ENCODE measurements at places on chromosomes 7 and 10. TPM values are rescaled to one million over a fixed set of nuclear protein-coding genes. Genes with fewer than 3 reads are reported as not detected.

DNA sequence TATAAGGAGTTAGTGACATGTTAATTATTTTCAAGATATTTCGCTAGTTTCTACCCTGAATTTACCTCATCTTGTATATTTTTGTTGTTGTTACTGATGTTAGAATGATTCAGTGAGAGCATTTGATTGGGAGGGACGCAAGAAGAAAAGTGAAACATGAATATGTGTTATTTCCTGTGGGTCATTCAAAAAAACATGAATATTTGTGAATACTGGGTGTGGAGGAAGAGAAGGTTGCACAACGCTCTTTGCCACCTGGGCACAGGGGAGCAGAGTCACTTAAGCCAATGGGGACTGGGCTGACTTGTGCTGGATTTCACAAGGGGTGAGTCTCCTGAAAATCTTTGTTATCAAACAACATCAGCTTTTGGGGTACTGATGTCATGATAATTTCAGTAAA is 39.5 kb downstream of the AGK start:
- H3K4me3 ChIP-seq, result no peak overlapping the region
- no peaks in the 10 kb centered on the region for H3K27me3 ChIP-seq
- H3K36me3 ChIP-seq, result no peaks in the 10 kb centered on the region
- no peak for DNase-seq

GRCh38 chr7:78165454-78165853 is 366.9 kb downstream of the PHTF2 start:
- H3K36me3 ChIP-seq, result no peaks in the 10 kb centered on the region
- H3K4me3 ChIP-seq, result no peak overlapping the region
- no peaks in the 10 kb centered on the region for H3K4me1 ChIP-seq
- DNase-seq, result no peak
- no peak overlapping the region for H3K27ac ChIP-seq

DNA sequence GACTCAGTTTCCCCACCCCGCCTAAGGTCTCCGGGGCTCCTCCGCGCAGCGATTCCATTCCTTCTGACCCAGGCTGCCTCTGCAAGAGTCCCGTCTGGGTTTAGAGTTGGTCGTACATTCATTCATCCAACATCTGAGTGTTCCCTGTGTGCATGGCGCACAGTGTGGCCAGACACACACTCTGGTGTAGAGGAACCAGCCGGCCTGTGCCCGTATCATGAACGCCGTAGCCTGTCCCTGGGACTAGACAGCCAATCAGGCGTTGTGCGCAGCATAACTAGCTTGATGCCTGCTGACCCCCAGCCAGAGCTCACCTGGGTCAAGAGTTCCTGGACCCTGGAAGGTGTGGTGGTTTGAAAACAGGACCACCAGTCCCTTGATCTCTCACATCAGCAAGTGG is 20.9 kb upstream of the PDGFA start:
- H3K4me1 ChIP-seq, result no peaks in the 10 kb centered on the region
- DNase-seq, result no peak
- no peaks in the 10 kb centered on the region for H3K27me3 ChIP-seq
- no peak overlapping the region for H3K27ac ChIP-seq

- H3K4me1 ChIP-seq, result no peaks in the 10 kb centered on the region
- H3K36me3 ChIP-seq, result no peaks in the 10 kb centered on the region
- H3K4me3 ChIP-seq, result no peak overlapping the region
Measured at GRCh38 chr7:20214921-20215669, 2.1 kb downstream of the MACC1 start.

The LAMB1 gene
- polyA plus RNA-seq, result 0.82 TPM

GRCh38 chr10:124697443-124697836 is 46.7 kb downstream of the FAM53B start:
- H3K27ac ChIP-seq, result peak overlapping the region; percentile 67
- H3K4me1 ChIP-seq, result peaks cover 60% of the 10 kb centered on the region
- H3K27me3 ChIP-seq, result no peaks in the 10 kb centered on the region
- no peak overlapping the region for H3K4me3 ChIP-seq
- DNase-seq, result no peak

- H3K4me3 ChIP-seq, result no peak overlapping the region
- H3K27ac ChIP-seq, result no peak overlapping the region
- H3K4me1 ChIP-seq, result no peaks in the 10 kb centered on the region
Measured at GRCh38 chr10:110326351-110327032, 21.8 kb upstream of the SMNDC1 start.

- H3K27ac ChIP-seq, result no peak overlapping the region
- H3K4me1 ChIP-seq, result no peaks in the 10 kb centered on the region
- H3K27me3 ChIP-seq, result peaks cover 1% of the 10 kb centered on the region
- H3K4me3 ChIP-seq, result no peak overlapping the region
- no peak for DNase-seq
Measured at GRCh38 chr10:566241-566885, 123.1 kb downstream of the DIP2C start.

The ETV1 gene
- not detected for polyA plus RNA-seq

The LRRC18 gene
- not detected for polyA plus RNA-seq

The IL15RA gene
- 2.9 TPM for polyA plus RNA-seq

- no peaks in the 10 kb centered on the region for H3K36me3 ChIP-seq
- no peak overlapping the region for H3K4me3 ChIP-seq
- no peaks in the 10 kb centered on the region for H3K27me3 ChIP-seq
- DNase-seq, result no peak
- no peak overlapping the region for H3K27ac ChIP-seq
- no peaks in the 10 kb centered on the region for H3K4me1 ChIP-seq
Measured at GRCh38 chr10:43093423-43094076, 16.7 kb downstream of the RET start.

GRCh38 chr10:7409045-7409731 is 1.6 kb downstream of the SFMBT2 start:
- H3K4me1 ChIP-seq, result peaks cover 31% of the 10 kb centered on the region
- peak overlapping the region; percentile 76 for H3K27ac ChIP-seq
- H3K36me3 ChIP-seq, result no peaks in the 10 kb centered on the region
- peak overlapping the region; percentile 92 for H3K4me3 ChIP-seq
- H3K27me3 ChIP-seq, result no peaks in the 10 kb centered on the region

DNA sequence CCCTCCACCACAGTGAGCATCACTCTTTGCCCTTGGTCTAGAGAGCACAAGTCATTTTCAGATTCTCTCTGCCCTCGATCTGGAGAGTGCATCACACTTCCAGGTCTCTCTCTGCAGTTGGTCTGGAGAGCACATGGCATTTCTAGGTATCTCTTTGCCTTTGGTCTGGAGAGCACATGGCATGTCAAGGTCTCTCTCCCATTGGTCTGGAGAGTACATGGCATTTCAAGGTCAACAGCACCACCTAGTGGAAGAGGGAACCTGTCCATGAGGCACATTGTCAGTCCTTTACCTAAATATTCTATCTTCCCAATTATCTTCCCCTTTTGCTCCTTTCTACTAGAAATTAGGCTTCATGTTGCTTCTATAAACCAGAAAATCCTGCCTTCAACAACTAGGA is 1139.4 kb downstream of the XPNPEP1 start:
- DNase-seq, result no peak
- H3K27me3 ChIP-seq, result no peaks in the 10 kb centered on the region
- H3K36me3 ChIP-seq, result no peaks in the 10 kb centered on the region
- H3K27ac ChIP-seq, result no peak overlapping the region

GRCh38 chr7:105519353-105519752 is 2.7 kb downstream of the PUS7 start:
- peaks cover 8% of the 10 kb centered on the region for H3K4me1 ChIP-seq
- H3K27me3 ChIP-seq, result no peaks in the 10 kb centered on the region
- no peak overlapping the region for H3K27ac ChIP-seq
- no peak overlapping the region for H3K4me3 ChIP-seq
- no peak for DNase-seq

DNA sequence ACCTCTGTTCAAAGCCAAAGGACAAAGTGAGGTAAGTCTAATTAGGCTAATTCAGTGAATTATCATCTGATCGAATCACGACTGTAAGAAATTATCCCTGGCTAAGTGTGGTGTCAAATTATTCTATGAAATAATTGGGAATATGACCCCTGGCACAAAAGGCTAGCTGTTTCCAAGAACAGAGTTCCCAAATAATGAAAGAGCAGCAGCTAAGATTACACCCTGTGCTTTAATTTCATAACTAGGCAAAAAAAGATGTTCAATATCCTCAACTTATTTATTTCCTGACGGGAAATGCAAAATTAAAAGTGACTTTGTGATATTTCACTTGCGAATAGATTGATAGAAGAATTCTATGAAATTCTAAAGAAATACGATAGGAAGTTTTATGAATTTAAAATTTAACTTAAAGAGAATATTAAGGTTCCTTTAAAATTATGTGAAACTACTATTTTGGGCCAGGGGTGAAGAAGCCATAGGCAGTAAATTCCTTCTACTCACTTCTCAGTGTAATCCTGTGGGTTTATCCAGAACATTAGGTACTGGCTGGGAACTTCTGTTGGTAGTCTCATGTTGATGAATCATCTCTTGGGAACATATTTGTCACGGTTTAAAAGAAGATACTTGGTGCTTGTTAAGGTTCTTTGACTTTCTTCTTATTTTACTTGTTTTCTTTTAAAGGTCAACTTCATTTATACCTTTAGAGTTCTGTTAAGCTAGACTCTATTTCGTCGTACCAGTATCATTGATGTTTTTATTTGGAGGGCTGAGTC is 148.5 kb downstream of the POLR1F start:
- no peaks in the 10 kb centered on the region for H3K27me3 ChIP-seq
- no peak overlapping the region for H3K27ac ChIP-seq
- no peaks in the 10 kb centered on the region for H3K36me3 ChIP-seq
- DNase-seq, result no peak
- H3K4me3 ChIP-seq, result no peak overlapping the region

DNA sequence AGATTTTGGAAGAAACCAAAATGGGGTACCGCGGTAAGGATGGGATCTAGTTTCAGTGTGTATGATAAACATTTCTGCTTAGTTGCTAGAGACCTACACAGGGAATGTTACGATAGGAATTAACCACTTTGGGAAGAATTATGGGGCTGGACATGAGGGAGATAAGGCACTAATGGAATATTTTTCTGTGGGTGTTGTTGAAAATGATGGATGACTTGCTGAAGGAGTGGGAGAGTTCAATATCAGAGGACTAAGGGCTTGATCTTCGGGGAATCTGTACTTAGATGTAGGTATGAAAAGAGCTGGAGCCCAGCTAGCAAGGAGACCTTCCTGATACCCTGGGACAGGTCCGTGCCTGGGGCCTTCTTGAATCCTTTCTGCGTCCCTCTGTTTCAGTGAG is 303.7 kb downstream of the EXOC4 start:
- H3K27ac ChIP-seq, result no peak overlapping the region
- H3K27me3 ChIP-seq, result no peaks in the 10 kb centered on the region
- no peaks in the 10 kb centered on the region for H3K36me3 ChIP-seq
- H3K4me3 ChIP-seq, result no peak overlapping the region
- no peaks in the 10 kb centered on the region for H3K4me1 ChIP-seq
- no peak for DNase-seq

The NANOS1 gene
- not detected for polyA plus RNA-seq

DNA sequence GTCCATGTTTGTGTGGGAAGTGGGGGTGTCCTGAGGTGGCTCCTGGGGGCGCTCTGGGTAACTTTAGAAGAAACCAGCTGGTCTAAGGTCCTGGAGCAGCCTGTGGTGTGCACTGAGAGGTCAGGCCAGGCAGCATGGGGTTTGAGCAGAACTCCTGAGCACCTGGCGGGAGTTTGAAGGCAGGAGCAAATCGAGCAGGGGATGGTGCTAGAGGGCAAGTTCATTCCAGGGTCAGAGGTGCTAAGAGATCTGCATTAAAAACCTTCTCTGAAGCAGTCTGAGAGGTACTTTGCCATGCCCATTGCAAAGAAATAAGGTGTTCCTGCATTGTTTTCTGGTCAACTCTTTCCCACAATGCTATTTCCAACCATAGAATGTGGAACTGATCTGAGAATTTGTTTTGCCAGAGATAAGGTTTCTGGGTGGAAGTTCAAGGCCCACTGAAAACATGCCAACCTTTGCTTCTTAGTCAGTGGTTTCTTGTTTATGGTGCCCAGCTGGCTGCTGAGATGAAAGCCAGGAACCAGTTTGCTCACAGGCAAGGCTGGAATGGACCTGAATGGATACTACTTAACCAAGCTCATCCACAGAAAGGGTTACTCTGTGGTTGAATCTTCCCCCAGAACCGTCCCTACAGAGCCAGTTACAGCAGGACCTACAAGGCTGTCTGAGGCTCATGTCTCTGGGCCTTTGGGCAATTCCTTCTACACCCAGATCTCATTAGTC is 136.3 kb upstream of the TMEM72 start:
- DNase-seq, result no peak
- no peaks in the 10 kb centered on the region for H3K27me3 ChIP-seq
- H3K4me1 ChIP-seq, result no peaks in the 10 kb centered on the region
- H3K36me3 ChIP-seq, result no peaks in the 10 kb centered on the region
- no peak overlapping the region for H3K27ac ChIP-seq

DNA sequence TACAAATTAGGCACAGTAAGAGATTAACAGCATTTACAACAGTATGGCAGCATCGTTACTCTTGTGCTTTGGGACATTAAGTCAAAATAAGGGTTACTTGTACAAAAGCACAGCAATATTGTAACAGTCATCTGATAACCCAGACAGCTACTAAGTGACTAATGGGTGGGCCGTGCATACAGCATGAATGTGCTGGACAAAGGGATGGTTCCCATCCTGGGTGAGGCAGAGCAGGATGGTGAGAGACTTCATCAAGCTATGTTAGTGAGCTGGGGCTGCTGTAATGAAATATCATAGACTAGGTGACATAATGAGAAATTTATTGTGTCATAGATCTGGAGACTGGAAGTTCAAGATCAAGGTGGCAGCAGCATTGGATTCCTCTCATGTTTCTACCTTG is 25.4 kb downstream of the EDRF1 start:
- H3K4me3 ChIP-seq, result no peak overlapping the region
- H3K36me3 ChIP-seq, result peaks cover 24% of the 10 kb centered on the region
- DNase-seq, result no peak
- H3K4me1 ChIP-seq, result no peaks in the 10 kb centered on the region
- H3K27ac ChIP-seq, result no peak overlapping the region

DNA sequence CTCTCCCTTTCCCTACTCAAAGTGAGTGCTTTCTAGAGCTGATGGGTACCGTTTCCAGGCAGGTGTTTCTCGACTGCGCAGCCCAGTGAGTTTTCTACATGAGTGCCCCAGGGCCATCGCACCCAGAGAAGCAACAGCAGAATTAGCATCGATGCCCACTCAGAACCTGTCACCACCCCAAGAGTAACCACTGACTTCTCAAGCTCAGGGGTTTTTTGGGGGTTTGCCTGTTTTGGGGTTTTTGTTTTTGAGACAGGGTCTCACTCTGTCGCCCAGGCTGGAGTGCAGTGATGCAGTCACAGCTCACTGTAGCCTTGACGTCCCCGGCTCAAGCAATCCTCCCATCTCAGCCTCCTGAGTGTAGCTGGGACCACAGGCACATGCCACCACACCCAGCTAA is 25.7 kb downstream of the SNX8 start:
- H3K4me3 ChIP-seq, result no peak overlapping the region
- no peak overlapping the region for H3K27ac ChIP-seq
- no peaks in the 10 kb centered on the region for H3K4me1 ChIP-seq
- no peaks in the 10 kb centered on the region for H3K36me3 ChIP-seq
- no peak for DNase-seq

DNA sequence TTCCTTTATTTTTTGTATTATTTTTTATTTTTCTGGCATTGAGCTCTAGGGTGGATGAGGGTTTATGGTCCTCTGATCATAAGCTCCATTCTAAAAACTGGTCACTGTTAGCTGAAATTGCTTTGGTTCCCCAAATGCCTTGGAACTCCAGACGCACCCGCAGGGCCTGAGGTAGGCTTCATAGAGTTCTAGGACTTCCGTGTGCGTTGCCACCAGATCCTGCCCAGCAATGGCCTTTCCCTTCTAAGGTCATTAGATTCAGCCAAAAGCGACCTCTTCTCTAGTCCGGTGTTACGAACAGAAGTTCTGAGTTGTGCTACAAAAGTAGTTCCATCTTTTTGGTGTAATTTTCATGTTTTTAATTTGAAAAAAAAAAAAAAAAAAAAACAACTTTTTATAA is 64.4 kb downstream of the KLHDC10 start:
- H3K27ac ChIP-seq, result no peak overlapping the region
- no peak overlapping the region for H3K4me3 ChIP-seq
- no peak for DNase-seq
- no peaks in the 10 kb centered on the region for H3K27me3 ChIP-seq
- no peaks in the 10 kb centered on the region for H3K4me1 ChIP-seq

The WNT16 gene
- polyA plus RNA-seq, result not detected

Data from naive thymus-derived CD4-positive, alpha-beta T cell (primary cell).